ENCODE measurements at places on chromosomes 11 and 22. TPM values are rescaled to one million over a fixed set of nuclear protein-coding genes. Genes with fewer than 3 reads are reported as not detected.
A peak's percentile ranks its signal among the peaks of the same experiment; 100 is the strongest.

The FJX1 gene
- total RNA-seq = 0.73 TPM

The NAP1L4 gene
- total RNA-seq = 115 TPM

The CAVIN3 gene
- total RNA-seq = 0.55 TPM

The SPTBN2 gene
- 1.2 TPM for total RNA-seq

The PPFIA1 gene
- total RNA-seq = 53.3 TPM

The HPX gene
- 0.40 TPM for total RNA-seq

The CCDC73 gene
- total RNA-seq = not detected

The MYBPC3 gene
- total RNA-seq = 0.46 TPM

- no peak for DNase-seq
Measured at GRCh38 chr11:120031612-120032600, 106.0 kb downstream of the TRIM29 start.

DNA sequence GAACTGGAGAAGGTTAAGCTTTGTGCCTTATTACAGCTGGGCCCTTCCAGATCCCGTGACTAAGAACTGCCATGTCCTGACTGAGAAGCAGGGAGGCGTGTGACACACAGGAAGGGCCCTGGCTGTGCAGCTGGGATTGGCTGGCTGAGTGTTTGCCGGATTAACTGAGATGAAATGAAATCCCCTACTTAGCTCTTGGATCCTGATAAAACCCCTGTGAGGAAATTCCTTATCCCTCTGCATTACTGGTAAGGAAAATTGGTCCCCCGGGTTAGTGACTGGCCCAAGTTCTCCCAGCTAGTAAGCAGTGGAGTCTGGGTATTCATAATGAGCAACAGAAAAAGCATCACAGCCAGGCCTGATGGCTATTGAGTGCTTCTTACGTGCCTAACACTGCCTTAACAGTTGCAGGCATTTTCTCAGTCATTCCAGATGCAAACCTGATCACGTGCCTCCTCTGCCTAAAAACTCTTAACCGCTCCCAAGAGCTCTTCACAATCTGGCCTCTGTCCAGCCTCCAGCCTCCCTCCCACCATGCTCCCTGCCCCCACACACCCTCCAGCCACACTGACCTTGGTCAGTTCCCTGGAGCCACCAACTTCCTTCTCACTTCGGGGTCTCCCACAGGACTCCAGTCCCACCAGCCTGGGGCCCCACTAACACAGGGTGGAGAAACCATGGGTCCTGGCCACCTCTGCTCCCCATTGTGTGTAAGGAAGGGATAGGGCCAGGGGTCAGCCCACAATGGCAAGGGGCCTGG lies 37.8 kb downstream of the ARRB1 start:
- no peak for DNase-seq

- DNase-seq = no peak
Measured at GRCh38 chr11:9320047-9320446, 5.7 kb upstream of the TMEM41B start.

DNA sequence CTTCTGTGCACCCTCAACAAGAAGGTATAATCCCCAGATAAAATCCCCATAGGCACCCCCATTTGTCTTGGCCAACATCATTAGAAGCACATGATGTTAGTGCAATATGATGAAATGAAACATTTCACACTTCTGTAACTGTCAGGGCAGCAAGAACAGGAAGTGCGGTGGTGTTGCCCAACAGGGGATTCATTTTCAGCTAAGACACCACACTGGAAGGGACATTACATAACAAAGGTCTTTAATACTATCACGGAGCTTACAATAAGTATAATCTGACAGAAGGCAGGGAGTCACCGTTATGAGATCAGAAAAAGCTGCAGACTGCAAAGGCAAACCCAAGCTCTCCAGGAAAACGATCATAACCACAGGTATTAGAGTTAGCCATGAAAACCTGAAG lies 2.0 kb downstream of the OR52W1 start:
- no peak for DNase-seq

- DNase-seq = no peak
Measured at GRCh38 chr11:98572941-98573340, 447.8 kb upstream of the CNTN5 start.

- peak; percentile 47 for DNase-seq
Measured at GRCh38 chr11:117950993-117951961, 22.1 kb upstream of the TMPRSS13 start.

GRCh38 chr22:34236527-34236926 lies 316.3 kb upstream of the LARGE1 start:
- no peak for DNase-seq

DNA sequence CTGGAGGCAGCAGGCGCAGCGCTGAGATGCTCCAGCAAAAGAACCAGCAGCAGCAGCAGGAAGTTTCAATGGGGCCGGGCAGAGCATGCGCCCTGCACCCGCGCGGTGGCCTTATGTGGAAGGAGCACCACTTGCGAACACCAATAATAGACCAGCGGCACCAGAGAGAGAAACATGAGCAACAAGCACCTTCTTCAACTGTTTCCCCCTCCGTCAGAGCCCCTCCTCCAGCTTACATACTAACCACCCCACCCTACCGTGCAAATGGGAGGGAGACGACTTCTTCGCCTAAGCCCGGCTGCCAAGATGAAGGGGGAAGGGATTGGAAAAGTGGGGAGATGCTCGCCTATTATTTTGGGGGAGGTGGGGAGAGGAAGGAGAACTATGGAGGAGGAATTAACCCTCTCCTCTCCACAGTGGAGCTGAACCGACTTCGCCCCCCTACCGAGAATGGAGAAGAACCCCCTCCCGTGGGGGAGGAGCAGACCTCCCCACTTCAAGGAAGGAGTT lies 1.1 kb downstream of the RSF1 start:
- peak; percentile 69 for DNase-seq

GRCh38 chr11:70173018-70173417 lies 30.1 kb upstream of the FADD start:
- DNase-seq = no peak

DNA sequence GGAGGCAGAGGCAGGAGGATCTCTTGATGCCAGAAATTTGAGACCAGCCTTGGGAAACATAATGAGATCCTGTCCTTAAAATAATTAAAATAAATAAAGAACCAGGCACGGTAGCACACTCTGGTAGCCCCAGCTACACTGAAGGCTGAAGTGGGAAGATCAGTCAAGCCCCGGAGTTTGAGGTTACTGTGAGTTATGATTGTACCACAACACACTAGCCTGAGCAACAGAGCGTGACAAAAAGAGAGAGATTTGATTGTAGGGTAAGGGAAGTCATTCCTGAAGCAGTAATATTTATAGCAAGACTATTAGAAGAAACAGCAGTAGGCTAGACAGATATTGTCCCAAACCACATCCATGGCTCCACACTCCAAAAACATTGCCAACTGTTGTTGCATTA lies 1408.4 kb upstream of the TENM4 start:
- no peak for DNase-seq

DNA sequence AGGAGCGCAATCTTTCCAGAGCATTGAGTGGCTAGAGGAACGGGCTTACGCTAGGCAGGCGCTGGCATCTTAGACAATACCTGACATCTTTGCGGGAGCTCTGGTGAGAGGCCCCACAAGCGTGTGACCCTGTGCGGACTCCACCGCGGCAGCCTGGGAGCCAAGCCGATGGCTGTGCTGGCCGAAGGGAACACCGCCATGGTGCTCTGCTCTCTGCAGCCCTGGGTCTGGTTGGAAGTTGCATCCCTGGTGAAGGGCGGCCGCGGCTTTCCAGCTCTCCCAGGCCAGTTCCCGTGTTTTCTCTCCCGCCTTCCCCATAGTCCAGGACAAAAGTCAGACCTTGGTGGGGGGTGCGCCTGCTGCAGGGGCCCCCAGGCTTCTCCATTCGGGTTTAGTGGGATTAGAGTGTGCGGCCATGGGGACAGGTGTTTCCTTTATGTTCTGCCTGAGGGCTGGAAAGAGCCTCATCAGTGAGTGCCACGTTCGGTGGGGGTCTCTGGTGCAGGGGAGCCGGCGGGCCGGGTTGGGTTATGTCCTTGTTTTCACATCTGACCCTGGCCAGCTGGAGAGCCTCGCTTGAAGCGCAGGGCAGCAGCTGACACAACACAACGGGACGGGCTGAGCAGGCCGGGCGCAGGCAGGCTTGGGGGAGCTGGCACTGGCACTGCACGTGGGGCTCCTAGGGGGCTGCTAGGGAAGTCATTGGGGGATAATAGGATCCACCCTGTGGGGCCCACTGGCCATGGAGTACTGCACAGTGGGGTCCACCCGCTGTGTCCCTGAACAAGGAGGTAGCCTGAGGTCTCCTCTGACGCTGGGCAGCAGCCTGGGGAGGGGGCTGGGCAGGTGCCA lies 94.8 kb downstream of the KCNQ1 start:
- no peak for DNase-seq

- DNase-seq = no peak
Measured at GRCh38 chr11:128498721-128499245, 88.6 kb downstream of the ETS1 start.

GRCh38 chr22:18044548-18045271 lies 20.3 kb upstream of the MICAL3 start:
- DNase-seq = no peak

- DNase-seq = no peak
Measured at GRCh38 chr11:10580623-10581022, 12.2 kb upstream of the LYVE1 start.

- no peak for DNase-seq
Measured at GRCh38 chr22:48257685-48258055, 1495.2 kb downstream of the TBC1D22A start.

- DNase-seq = no peak
Measured at GRCh38 chr11:17432002-17432401, 43.5 kb upstream of the KCNJ11 start.

GRCh38 chr11:70594606-70595005 lies 196.3 kb downstream of the CTTN start:
- no peak for DNase-seq

DNA sequence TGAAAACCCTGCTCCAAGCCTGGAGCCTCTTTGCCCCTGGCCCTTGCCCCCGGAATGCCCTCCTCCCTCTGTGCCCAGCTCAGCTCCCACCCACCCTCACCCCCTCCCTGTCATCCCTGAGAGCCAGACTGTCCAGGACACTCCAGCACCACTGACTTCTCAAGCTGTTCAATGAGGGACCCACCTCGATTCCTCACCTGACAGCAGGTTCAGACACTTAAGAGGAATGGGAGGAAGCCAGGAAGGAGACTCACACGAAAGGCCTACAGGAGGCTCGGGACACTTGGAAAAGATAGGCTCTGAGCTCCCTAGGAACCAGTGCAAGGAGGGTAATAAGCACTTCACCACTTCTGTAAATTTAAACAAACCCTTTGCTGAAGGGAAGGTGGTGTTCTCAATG lies 35.8 kb downstream of the IGLL5 start:
- DNase-seq = no peak

- no peak for DNase-seq
Measured at GRCh38 chr22:48649466-48649865, 1178.2 kb downstream of the BRD1 start.

GRCh38 chr11:13851691-13852090 lies 110.8 kb upstream of the SPON1 start:
- DNase-seq = no peak
